ENCODE measurements at places on chromosomes 16 and 17.

GRCh38 chr16:18059577-18059976 lies 277.0 kb downstream of the NPIPA8 start:
- DNase-seq, result no peak

GRCh38 chr17:49996121-49996494 lies 1.1 kb upstream of the DLX3 start:
- no peak for DNase-seq

GRCh38 chr17:5587438-5588032 lies 3.2 kb upstream of the NLRP1 start:
- DNase-seq, result peak; percentile 11

- no peak for DNase-seq
Observed at GRCh38 chr16:84614968-84615813, 2.7 kb downstream of the COTL1 start.

- DNase-seq, result no peak
Observed at GRCh38 chr17:78419970-78420815, 41.7 kb downstream of the PGS1 start.

DNA sequence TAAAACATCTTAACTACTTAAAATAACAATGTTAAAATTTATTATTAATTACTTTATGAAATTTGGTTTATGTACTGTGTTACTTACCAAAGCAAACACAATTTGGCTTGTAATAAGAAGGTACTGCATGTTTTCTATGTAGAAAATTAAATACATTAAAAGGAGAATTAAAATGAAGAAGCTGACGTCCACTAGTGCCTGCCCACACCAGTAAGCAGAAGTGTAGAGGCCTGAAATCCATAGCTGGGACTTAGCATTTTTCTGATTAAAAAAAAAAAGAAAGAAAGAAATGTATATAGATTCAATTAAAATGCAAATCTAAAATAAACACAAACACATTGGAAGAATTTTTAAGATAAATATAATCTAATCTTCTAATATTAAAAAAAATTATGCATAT lies 35.8 kb upstream of the ABCA9 start:
- DNase-seq, result no peak

- no peak for DNase-seq
Observed at GRCh38 chr17:79306424-79307318, 232.0 kb downstream of the ENGASE start.

- DNase-seq, result no peak
Observed at GRCh38 chr17:39999067-39999466, 16.2 kb upstream of the CSF3 start.

- DNase-seq, result no peak
Observed at GRCh38 chr17:1173432-1174262, 6.1 kb downstream of the ABR start.

GRCh38 chr16:85616607-85617321 lies 3.6 kb downstream of the GSE1 start:
- no peak for DNase-seq

DNA sequence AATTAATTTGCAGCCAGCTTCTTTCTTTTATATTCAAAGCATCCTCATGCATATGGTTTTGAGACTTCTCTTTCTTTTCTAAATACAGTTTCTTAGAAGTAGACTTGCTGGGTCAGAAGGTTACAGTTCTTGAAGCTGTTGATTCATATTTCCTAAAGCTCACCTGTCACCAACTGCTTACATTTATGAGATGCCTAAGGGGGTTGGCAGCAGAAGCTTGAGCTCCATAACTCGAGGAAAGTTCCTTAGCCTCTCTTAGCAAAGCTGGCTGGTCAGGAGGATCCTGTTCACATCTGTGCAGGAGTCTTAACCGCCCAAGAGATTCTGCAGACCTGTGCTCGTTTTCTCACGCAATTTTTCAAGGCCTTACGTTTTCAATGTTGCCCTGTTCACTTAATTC lies 218.8 kb downstream of the SNX29 start:
- DNase-seq, result no peak

DNA sequence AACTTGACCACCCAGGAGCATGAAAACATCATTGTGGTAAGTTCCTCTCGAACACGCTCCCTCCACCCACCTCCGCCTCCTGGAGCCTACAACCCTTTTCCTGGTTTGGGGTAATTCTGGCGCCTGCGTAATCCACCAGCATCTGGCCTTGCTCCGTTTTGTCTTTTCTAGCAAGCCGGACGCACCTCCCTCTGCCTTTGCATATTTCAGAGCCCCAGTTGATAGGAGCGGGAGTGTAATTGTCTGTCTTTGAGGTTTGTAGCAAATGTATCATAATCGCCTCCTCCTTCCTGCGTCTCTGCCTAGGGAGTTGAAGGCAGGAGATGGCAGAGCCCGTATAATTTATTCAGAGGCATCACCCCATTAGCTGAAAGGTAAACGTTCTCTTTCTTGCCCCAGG lies 121.3 kb upstream of the PLCG2 start:
- no peak for DNase-seq

DNA sequence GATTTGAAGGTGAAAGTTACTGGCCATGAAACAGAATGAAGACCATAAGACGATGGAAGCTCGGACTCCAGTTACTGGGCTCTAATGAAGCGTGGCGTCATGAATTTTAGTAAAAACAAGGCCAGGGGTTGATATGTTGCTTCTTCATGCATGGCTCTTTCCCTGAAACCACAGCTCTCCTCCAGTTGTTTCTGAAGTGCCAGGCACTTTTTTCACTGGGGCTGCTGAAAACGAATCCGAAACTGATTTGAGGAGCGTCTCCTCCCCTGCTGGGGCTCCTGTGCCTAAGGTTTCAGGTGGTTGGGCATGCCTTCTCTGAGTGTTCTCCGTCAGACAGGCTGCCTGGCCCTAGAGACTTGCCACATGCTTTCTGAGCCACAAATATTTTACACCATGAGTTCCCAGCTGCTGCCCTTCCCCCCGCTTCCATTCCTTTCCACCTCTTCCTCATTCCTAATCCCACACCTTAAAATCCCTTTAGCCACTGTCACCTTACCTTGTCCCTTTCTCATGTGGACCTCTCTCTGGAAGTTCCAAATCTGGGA lies 3.7 kb upstream of the MYL4 start:
- DNase-seq, result peak; percentile 64

DNA sequence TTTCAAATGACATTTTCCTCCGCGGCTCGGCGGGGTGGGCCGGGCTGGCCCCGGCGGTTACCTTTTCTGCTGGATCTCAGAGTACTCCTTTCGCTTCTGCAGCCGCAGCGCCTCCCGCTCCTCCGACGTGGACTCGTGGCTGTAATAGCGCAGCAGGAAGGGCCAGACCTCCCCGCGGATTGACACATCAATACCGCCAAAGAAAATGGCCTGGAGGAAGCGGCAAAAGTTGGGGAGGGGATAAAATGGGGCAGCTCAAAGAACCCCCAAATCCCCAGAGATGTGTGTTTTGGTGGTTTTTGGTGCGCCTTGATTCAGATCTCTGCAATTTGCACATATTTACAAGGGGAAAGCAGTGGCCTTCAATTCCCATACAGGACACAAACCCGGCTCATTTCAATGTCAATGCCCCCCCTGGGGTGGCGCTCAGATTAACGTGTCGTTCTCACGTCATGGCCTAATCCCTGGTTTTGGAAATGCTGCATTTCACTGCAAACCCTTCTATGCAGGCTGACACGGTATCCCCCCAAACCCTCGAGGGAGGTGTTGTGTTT lies 85.9 kb downstream of the TBC1D16 start:
- DNase-seq, result no peak

DNA sequence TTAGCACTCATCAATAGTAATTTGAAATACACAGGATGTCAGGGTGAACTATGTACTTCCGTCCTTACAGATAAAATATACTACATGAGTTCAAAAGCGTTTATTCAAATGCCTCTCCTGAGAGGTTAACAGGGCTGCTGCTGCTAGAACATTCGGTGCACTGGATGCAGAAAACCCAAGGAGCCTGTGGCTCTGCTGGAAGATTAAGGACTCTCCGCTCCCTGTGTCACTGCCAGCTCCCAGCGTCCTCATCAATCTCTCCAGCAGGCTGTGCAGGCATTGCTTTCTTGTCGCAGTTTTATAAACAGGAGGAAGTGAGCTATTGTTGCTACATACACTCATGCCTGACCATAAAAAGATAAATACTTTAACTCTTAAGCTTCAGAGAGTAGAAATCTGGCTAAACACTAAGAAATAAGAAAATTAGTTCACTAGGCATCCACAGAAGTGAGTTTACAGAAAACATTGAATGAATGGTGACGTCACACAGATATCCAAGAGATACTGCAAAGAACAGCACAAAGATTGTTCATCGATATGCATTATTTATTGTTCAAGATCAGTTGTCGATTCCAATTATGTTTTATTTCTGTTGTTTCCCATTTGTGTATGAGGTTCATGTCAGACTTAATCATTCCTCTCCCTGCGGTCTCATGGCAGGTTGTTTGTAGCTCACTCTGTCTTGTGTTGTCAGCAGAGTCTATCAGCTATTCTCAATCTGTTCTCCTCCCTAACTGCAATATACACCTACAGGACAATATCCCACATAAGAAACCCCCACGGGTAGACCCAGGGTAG lies 127.9 kb upstream of the MON1B start:
- DNase-seq, result no peak

DNA sequence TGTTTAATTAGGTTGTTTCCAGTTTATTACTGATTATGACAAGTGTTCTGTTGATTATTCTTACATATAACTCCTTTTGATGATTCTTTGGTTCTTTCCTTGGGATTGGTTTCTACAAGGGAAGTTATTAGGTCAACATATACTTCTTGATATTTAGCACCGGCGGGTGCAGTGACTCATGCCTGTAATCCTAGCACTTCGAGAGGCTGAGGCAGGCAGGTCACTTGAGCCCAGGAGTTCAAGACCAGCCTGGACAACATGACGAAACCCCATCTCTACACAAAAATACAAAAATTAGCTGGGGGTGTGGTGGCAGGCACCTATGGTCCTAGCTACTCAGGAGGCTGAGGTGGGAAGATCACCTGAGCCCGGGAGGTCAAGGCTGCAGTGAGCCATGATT lies 120.2 kb upstream of the HAS3 start:
- no peak for DNase-seq

GRCh38 chr17:73311428-73311780 lies 397 bp downstream of the CDC42EP4 start:
- DNase-seq, result no peak

DNA sequence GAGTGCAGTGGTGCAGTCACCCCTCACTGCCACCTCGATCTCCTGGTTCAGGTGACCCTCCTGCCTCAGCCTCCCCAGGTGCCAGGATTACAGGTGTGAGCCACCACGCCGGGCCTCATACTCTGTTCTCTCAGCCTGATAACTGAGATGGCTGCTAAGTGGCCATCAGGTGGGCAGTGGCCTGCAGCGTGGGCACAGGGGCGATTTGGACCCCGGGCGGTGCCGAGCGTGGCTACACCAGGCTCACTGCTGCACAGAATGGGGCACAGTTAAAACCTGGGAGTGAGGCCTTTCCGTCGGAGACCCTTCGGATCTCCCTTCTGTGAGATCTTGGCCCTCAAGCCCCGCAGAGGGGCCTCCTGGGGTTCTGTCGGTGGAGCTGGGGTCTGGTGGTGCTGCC lies 11.5 kb downstream of the CACNA1H start:
- DNase-seq, result no peak

- no peak for DNase-seq
Observed at GRCh38 chr17:55340686-55341085, 75.9 kb downstream of the HLF start.

DNA sequence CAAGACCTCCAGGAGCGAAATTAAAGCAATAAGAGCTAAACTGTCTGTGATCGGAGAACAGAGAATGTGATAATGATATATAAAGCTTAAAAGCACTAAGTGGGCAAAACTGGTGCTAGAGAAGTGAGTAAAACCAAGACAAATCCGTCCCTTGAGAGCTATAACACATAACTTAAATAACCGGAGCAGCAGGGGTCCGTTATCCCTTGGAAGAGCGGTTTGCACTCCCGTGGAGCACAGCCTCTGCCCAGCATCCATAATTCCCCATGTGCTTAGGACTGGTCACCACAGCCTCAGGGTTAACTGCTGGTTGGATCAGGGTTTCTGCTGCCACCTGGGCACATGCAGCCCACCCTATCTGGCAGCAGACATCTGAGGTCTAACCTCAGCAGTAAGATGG lies 489.0 kb downstream of the NPIPA7 start:
- DNase-seq, result no peak

GRCh38 chr17:59870482-59870881 lies 22.3 kb downstream of the TUBD1 start:
- no peak for DNase-seq

- DNase-seq, result no peak
Observed at GRCh38 chr17:39765175-39765574, 27.4 kb downstream of the GRB7 start.

- no peak for DNase-seq
Observed at GRCh38 chr17:76076146-76076764, 1.7 kb downstream of the GALR2 start.

DNA sequence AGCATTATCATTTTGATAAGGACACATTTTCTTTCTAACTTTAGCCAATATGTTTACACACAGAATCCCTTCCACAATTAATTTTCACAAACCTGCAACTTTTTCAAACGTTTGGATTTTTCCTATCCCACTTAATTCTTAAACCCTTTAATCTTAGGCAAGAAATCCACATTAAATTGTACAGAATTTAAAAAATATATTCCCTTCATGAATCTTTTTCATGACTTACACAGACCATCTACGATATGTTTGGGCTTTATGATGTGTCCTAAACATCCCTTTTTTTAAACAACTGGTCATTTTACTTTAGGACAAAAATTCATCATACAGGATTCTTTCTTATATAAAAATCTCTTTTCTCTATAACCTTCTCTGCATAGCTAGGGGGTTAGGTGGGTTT lies 241.5 kb upstream of the CNTNAP4 start:
- no peak for DNase-seq

- no peak for DNase-seq
Observed at GRCh38 chr17:79811011-79811867, 14.4 kb upstream of the CBX8 start.

- DNase-seq, result no peak
Observed at GRCh38 chr16:20846030-20846429, 39.7 kb downstream of the REXO5 start.

- DNase-seq, result no peak
Observed at GRCh38 chr16:70399381-70399780, 39.5 kb downstream of the ST3GAL2 start.

GRCh38 chr16:55367301-55367811 lies 43.4 kb downstream of the IRX6 start:
- DNase-seq, result no peak

DNA sequence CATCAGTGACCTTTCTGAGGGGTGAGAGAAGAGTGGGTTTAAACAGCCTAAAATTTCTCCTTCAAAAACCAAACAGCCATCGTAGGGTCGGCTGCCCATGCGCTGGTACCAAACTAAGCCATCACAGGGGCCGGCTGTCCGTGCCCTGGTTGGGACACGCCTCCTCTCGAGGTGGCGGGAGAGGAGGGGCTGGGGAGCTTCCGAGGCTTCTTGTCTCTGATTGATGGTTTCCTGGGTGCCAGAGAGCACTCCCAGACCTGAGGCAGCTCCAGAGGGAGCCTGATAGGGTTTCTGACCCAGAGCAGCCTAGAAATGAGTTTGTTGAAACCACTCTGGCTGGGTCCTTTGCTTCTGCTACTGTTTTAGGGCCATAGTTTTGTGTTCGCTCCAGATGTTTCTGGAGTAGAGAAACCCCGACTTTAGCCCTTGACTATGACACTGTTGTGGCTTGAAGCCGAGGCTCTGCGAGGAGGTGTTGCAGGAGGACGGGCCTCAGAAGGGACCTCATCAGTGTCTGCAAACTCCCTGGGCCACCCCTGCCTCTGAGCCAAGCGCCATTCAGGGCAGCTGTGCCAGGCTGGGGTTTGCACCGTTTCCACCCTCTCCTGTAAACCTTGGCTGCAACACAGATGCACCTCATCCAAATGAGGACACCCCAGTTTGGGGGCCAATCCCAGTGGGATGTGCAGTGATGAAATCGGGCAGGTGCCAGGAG lies 6.2 kb downstream of the ZNF276 start:
- DNase-seq, result no peak

All from stimulated activated naive CD4-positive, alpha-beta T cell treated with Interleukin-2 at 50 U/mL for 16 hours (primary cell).